ENCODE measurements at places on chromosomes 4 and X. TPM values are rescaled to one million over a fixed set of nuclear protein-coding genes. Genes with fewer than 3 reads are reported as not detected.

GRCh38 chr4:140150636-140150885 is 3.4 kb downstream of the MAML3 start:
- no peak for DNase-seq

Gene S100P
- total RNA-seq, result not detected

Gene CXCL6
- total RNA-seq, result 139 TPM

- DNase-seq, result no peak
Measured at GRCh38 chr4:182853731-182854330, 63.4 kb downstream of the DCTD start.

GRCh38 chrX:13983734-13984133 is 46.0 kb downstream of the GEMIN8 start:
- DNase-seq, result no peak
